ENCODE measurements at places on chromosomes 4 and X.

- no peak for DNase-seq
Observed at GRCh38 chrX:86370927-86371326, 222.7 kb downstream of the DACH2 start.

GRCh38 chr4:138341739-138342415, 99.7 kb upstream of the SLC7A11 start:
- DNase-seq: no peak

- no peak for DNase-seq
Observed at GRCh38 chrX:11239230-11239629, 54.0 kb upstream of the AMELX start.

DNA sequence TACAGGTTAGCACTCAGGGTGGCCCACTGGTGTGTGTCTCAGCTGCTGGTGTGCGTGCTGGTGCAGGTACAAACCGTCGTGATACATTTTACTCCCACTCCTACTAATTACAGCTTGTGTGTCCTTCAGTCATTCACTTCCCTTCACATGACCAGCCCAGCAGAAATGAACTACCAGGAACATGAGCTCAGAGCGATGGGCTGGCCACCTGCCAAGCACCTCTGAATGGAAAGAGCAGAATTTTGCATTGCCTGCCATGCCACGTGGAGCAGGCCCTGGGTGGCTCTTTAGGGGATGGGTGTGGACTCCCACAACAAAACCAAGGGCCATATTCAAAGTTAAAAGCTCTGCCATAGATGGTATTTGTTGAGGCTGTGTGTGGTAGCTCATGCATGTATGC, 58.9 kb upstream of the PGM2 start:
- no peak for DNase-seq

DNA sequence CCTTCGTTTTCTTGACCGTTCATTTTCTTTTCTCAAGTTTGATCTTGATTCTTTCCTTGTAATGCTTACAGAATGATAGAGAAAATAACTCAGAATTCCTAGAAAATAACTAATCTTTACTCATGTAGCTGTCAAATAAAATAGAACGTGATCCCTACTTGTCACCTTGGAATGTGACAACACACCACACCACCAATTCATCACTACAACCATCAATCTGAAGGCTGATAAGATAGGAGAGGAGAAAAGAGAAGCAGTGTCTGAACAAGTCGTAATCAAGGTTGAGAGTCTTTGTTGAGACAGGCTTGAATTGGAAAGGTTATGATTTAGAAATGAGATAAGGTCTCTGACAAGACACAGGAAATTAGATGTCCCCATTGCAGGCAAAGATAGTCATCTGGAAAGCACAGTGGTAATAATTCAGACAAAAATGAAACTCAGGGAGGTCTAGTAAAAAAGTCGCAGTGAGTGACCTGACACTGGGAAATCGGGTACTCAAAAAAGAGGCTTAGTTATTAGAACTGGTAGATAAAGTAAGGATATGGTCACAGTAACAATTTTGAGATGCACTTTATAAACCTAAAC, 456.2 kb downstream of the FAT4 start:
- DNase-seq: no peak

DNA sequence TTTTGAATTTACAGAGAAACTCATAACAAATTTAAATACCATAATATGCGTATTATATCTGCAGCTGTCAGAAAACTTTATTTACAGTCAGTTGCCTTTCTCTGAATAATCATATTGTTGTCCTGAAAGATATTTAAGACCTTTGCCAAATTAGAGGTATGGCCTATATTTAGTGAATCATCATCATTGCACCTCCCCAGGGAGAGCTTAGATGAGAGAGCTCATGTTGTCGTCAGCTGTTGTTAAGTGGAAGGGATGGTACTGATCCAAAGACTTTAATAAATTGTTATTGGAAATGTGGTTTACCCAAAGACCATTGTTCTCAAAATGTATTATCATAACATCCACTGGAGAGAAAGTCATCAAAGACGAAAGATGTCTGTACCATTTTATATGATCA, 128.6 kb downstream of the HTR2C start:
- no peak for DNase-seq

- no peak for DNase-seq
Observed at GRCh38 chr4:90444904-90445303, 317.7 kb downstream of the CCSER1 start.

DNA sequence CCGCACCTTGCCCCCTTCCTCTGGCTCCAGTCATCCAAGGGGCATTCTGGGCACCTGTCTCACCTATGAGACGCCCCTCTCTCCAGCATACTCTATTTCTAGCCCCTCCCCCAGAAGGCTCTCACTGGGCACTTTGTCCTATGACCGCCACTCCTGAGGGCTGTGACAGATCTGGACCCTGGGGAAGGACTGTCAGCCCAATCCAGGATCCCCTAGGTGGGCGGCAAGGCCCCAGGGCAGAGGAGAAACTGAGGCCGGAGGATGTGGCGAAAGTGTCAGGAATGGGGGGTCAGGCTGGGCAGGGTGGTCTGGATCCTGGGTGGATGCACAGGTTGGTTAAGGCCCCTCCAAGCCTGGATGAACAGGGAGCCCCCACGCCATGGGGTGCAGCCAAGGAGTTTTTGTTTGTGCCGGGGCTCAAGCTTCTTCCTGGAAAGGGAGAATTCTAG, 16.2 kb upstream of the NAT8L start:
- DNase-seq: no peak

- no peak for DNase-seq
Observed at GRCh38 chrX:150329282-150329681, 33.8 kb upstream of the MAMLD1 start.

DNA sequence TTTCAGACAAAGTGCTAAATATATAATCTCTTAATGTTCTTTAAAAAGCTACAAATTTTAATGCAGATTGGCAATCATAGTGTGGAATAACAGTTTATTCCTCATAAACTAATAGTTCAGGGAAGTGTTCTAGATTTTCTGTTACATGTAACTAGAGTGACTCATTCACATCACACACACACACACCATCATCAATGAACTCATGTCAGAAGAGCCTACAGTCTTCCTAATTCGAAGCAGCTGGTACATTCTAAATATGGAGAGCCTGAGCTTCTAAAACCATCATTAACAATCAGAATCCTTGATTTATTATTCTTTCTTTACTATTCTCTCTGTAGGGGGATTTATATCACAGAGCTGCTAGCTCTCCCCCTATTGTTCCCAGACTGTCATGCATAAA, 49.6 kb downstream of the DKK2 start:
- DNase-seq: no peak

DNA sequence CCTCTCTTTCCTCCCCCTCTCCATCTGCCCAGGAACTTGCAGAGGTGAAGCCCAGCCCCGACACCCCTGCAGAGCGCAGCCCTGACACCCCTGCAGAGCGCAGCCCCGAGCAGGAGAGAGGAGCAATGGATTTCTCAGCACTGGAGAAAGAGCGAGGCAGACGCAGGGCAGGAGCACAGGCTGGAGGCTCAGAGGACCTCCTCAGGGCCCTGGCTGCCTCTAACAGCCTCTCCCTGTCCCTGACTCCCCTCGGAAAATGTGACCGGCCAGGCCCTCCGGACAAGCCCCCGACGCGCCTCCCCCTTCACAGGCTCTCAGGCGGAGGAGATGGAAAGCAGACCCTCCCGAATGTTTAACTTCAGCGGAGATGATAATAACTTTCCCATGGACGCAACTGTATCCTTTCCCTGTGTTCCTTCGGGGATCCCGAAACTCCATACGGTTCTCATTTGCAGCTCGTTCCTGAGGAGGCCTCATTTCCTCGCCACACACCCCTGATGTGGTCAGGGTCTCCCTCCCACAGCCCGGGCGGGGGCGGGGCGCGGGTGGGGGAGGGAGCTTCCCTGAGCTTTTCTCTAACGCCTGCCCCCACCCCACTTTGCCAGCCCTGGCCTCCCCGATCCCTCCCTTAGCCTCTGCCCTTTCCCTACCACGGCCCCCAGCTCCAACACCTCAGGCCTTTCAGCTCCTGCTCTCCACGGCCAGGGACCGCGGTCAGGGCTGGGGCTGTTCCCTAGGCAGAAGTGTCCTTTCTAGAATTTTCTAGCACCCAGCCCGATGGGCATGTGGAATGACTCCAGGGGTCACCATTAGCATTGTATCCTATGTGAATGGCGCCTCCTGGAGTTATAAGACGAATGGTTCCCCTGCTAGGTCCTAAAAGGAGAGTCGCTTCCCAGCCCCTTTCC, 201.1 kb upstream of the BCOR start:
- DNase-seq: no peak

DNA sequence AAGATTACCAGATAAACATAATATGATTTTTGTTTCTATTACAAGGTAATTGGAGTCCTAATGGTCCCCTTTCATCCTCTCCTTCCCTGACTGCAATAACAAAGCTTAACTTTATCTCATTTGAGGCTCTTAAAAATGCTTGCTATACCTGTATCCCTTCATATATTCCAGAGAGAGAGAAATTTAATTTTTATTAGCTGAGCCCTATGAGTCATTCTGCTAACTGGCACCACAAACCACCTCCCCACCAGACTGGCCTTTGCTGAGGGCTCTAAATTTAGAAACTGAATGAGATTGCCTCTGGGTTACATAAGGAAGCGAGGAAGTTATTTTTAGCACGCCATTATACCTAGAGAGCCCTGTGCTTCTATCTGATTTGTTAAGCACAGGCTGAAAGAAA, 27.4 kb downstream of the CBLL2 start:
- no peak for DNase-seq

GRCh38 chr4:130648570-130648969, 1552.6 kb downstream of the C4orf33 start:
- no peak for DNase-seq

DNA sequence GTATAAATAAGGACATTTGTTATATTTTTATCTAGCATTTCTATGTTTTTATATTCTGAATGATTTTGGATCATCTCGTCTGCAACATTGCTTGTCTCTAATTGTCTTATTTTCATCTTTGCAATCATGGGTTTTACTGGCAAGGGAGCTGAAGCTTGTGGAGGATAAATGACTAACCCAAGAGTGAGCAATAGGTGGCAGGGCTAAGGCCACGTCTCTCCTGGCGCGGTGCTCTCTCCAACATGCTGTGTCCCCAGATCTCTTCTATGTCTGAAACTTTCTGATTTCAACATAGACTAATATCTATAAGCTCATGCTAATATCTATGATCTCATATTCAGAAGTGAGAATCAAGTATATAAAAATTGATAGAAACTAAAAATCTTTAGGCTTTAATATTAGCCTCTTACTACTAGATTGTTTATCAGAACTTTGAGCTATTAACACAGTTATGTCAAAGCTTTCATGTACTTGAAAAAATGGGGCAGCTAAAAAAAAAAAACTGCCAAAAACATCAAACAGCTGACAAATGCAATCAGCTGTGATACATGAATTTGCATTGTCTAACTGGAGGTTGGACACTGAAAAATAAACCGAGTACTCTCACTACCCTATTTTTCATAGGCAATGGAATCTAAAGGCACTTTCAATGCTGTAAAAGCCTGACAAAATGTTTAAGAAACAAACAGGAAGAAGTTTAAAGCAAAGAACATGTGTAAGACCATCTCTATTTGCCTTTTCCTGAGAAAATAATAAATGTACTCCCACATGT, 169.2 kb downstream of the TMA16 start:
- DNase-seq: no peak

GRCh38 chrX:30156880-30157560, 58.3 kb upstream of the MAGEB2 start:
- DNase-seq: no peak

- no peak for DNase-seq
Observed at GRCh38 chrX:49995107-49995731, 72.8 kb downstream of the CLCN5 start.

GRCh38 chr4:120922381-120923206, at the start of gene PRDM5:
Gene PRDM5 (minus strand): TSS chr4:120922726. CDS start chr4:120922608, 118 bp downstream.
- DNase-seq: no peak

DNA sequence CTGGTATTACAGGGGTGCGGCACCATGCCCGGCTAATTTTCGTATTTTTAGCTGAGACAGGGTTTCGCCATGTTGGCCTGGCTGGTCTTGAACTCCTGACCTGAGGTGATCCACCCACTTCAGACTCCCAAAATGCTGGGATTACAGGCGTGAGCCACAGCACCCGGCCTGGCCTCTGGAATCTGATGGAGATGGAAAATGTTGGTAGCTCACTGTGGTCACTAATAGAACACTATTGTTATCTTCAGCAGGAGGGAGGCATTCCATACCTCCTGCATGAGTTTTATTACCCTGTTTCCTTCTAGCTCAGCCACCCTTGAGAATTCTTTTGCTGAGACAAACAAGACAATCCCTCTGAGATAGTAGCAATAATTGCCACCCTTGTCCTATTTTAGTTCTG, 105.0 kb downstream of the SHROOM3 start:
- DNase-seq: no peak

DNA sequence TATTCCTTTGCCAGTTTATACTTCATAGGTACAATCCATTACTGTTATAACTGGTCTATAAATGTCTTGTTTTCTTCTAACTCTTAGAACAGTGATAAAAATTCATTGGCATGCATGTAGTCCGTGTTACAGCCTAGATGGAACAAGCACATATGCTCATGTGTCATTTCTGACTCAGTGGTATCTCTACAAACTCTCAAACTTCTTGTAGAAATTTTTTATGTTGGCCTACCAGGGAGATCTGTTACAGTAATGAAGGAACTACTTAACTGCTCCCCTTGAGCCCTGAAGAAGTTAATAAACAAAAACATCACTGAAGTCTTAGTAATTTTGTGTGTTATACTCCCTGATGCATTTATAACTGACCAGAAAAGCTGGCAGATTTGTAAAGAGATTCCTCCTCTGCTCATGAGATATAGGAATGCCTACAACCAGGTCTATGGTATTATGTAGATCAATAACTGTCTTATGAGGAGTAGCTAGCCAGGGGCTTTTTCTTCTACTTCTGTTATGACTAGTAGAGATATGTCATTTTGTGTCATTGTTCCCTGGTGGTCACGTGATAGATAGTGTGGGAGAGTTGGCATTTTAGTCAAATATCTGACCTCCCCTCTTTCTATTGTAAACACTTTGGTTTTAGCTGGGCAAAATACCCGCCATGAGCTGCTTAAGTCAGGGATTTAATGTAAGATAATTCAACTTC, 53.7 kb upstream of the FAAH2 start:
- DNase-seq: no peak

GRCh38 chrX:118437283-118437682, 58.3 kb upstream of the DOCK11 start:
- DNase-seq: no peak

All from activated T-helper 1 cell treated with Interleukin-2 at 50 U/mL for 16 hours (primary cell).